Fibroblast of upper back skin (primary cell): ENCODE measurements at places on chromosomes 12 and 14.

- DNase-seq: no peak
Observed at GRCh38 chr14:84432676-84433075, 1097.3 kb upstream of the FLRT2 start.

- DNase-seq: no peak
Observed at GRCh38 chr12:127178052-127178451, 1088.9 kb upstream of the TMEM132C start.

DNA sequence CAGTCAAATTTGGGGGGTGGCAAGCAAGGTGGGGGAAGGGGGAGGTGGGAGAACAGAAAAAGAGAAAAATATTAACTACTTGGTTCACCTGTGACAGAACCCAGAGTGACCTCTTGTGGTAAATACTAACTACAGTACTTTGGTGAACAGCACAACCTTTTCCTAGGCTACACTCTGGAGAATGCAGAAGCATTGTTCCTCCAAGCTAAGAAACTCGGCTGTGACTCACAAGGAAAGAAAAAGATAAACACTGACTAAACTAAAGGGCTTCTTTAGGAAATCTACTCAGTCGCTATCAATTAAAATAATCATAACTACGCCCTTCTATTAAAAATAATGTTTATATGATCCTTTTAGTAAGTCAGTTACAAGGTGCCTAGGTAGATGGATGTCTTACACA is 5.4 kb downstream of the KCNH5 start:
- peak; percentile 53 for DNase-seq

GRCh38 chr12:118315821-118316220 is 56.9 kb downstream of the TAOK3 start:
- no peak for DNase-seq

- peak; percentile 62 for DNase-seq
Observed at GRCh38 chr14:80906946-80907345, 34.6 kb downstream of the CEP128 start.

DNA sequence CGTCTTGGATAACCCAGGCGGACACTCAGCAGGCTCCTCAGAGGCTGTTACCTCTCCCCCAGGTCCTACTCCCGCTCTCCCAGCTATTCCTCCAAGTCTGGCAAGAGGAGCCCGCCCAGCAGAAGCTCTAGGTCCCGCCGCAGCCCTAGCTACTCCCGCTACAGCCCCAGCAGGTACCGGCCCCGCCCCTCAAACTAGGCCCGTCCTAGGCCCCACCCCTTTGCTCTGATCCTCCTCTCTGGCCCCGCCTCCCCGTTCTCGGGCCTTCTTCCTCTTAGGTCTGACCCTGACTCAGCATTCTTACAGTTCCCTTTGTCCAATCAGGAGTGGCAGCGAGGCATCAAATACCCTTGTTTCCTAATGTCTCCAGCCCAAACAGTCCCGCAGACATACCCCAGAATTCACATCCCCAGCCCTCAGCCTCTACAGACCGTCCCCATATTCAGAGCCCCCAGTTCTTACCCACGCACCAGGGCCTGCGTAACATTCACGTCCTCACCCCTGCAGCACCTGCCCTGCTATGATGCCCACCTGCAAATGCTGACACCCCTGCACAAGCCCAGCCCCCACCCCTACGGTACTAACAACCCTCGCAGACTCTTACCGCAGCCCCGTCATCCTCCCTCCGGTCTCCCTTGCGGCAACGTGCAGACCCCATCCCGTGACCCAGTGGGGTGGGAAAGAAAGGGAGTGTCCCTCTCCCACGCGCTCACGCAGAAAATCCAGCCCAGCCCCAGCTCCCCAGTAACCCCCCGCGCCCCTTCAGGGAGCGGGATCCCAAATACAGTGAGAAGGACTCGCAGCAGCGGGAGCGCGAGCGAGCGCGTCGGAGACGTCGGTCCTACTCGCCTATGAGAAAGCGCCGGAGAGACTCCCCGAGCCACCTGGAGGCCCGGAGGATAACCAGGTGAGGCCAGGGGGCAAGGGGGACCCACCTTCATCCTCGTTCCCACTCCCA is 25.0 kb upstream of the HSPB8 start:
- peak; percentile 37 for DNase-seq

DNA sequence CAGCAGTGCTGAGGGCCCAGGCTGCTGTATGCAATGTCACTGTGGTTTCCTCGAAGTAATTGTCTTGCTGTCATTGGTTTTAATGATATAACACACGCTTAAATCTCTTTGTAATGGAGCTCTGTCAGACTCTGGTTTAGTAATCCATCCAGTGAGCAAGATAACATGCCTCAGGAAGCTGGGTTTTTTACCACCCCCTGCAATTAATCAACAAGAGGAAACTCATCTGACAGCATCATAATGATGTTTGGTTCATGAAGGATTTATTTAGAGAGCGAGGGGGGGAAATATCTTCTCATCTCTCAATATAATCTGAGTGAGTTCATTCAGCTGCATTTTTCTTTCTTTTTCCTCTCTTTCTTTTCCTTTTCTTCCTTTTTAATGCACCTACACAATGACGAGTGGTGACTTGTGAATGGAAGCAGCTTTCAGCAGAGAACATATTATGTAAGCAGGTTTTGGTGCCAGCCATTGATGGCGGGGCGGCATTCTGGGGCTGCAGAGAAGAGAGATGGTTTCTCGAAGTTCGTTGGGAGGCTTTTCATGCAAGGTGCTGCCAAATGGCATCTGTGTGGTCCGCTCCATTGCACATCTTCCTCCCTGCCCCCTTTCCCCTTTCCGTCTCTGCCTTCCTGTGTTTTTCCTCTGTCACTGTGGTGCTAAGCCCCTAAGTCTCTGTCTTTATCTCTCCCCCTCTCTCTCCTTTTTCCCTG is 6.7 kb downstream of the RPH3A start:
- DNase-seq: no peak

DNA sequence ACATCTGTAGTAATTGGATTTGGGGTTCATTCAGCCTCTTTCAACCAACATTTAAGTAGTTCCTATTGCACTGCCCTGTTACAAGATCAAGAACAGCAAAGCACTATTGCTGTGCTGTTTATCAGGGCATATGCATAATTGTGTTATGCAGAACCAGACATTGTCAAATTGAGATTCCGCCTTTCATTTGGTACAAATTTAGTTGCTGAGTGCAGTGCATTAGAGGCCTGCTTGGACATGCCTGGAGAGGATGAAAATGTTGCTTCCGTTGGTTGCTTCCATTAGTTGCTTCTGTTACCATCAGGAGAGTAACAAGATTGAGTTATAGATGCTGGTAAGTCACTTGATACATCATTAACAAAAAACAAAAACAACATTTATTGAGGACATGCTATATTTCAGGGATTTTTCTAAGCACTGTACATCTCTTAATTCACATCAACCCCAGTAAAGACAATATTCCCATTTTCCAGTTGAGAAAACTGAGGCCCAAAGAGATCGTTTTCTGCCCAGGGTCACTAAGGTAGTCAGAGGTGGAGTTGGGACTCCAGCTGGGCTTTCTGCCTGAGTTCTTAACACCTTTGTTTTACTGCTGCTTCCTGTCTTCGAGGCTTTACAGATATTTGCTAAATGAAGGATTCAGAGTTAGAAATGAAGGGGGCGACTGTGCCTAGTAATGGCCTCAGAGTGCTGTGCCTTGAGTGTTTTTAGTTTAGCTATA is 79.3 kb downstream of the PPP2R5C start:
- no peak for DNase-seq

DNA sequence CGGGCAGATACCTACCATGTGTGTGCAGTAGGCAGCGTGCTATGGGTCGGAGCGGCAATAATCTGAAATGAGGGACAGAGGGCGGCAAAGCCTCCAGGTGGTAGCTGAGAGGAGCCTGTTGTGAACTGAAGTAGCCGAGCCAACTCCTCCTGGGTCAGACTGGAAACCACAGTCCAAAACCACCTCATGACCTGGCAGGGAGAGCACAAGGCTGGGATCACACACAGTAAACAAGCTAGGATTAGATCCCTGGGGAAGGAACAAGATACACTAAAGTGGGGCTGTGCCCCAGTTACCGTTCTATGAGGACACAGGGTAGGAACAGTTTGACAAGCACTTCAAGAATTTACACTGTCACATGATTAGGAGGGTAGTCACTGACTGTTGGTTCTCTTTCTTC is 49.0 kb downstream of the AREL1 start:
- no peak for DNase-seq

DNA sequence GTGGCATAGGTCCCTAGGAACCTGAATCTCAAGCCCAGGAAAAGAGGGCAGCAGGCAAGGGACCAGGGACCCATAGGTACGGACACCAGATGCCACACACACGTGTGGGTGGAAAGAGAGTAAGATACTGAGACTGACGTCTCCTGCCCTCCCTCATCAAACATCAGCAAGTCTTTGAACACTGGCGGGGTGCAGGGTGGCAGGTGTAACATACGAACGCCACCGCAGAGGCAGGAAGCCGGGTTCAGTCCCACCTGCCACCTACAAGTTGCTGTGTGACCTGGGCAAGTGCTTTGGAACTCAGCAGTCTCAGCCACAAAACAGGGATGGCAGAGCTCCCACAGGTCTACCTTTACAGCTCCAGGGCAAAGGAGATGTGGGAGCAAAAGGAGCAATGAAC is 11.1 kb downstream of the ACTN1 start:
- DNase-seq: no peak

GRCh38 chr14:31971612-31972011 is 105.5 kb upstream of the ARHGAP5 start:
- no peak for DNase-seq

GRCh38 chr14:81633496-81633895 is 99.8 kb upstream of the SEL1L start:
- DNase-seq: no peak

DNA sequence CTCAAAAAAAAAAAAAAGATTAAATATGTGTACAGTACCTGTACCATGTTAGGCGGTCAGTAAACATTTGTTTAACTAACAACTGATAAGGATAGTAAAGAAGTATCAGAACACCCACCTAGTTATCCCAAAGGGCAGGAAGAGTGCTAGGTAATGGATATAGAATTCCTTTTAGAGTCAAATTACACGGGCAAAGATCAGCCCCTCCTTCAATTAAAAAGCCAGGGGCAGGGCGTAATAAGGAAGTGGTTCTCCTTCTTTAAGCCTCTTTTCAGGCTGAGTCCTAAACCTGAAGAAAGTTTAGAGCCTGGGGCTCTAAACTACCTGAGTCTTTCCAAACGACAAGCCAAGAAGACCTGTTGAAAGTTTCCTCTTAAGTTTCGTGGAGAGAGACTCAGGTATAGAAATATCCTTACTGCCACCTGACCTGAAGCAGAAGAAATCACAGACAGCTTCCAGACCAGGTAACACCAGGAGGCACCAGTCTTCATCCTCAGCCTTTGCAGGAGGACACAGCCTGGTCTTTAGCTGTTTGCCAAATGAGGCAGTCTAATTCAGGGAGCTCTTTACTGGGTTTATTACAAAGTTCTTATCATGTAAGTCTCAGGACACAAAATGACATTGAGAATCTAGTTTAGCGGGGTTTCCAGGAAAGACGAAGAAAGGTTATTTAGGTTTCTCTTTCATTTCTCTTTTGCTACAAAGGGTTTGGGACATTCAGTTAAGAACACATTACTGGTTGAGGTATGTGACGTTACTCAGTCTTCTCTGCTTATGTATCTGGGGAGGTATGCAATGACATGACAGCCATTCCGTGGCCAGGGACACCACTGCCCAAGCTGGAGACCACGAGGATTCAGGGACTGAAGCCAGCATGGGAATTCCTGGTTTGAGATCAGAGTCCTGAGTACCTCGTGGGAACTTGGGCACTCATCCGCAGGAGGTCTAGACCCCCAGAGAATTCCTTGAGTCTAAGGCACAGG is at the start of gene BCL2L14:
TSS of gene BCL2L14 (plus strand) at position 266 of the 983 bp plus-strand sequence. CDS start 8,367 bp downstream, outside the sequence.
- DNase-seq: peak; percentile 16

DNA sequence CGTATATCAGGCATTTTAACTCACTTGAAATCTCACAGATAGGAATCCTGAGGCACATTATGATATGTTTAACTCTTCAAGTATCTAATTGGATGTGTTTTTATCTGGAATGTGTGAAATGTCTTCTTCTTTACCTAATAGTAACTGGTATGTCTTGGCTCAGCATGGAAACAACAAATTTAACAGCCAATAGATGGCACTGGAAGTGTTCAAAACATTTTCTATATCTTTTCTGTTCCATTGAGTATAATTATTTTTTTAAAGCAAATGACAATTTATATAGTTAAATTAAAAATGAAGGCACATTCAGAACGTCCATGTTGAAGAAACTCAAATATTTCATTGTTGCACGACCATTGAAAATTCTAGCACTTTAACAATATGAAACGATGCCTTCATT is 164.6 kb upstream of the SLC16A7 start:
- peak; percentile 36 for DNase-seq

GRCh38 chr14:104424406-104425072 is 155.0 kb upstream of the C14orf180 start:
- no peak for DNase-seq

- no peak for DNase-seq
Observed at GRCh38 chr12:13957576-13957975, 23.8 kb downstream of the GRIN2B start.

GRCh38 chr14:57746563-57746962 is 119.3 kb downstream of the SLC35F4 start:
- DNase-seq: no peak

- DNase-seq: peak; percentile 16
Observed at GRCh38 chr14:79809849-79810612, 401.3 kb downstream of the DIO2 start.

- no peak for DNase-seq
Observed at GRCh38 chr12:19120795-19121194, 8.7 kb upstream of the PLEKHA5 start.

DNA sequence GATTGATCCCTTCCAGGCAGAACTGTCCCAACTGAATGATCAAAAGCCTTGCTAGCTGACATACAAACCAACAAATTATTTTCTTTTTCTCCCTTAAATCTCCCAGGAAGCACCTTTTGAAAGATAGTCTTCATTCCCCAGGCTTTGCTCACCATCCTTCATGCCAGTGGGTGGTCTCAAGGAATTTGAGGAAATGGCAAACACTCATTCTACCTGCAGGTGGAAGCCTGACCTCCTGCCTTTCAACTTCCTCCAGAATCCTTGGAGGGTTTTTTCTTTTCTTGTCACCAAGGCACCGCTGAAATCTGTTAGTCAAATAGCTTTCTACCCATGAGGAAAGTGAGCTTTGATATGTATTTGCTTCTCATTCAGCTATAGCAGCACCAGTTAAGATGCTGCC is 128.5 kb downstream of the WIF1 start:
- DNase-seq: no peak

DNA sequence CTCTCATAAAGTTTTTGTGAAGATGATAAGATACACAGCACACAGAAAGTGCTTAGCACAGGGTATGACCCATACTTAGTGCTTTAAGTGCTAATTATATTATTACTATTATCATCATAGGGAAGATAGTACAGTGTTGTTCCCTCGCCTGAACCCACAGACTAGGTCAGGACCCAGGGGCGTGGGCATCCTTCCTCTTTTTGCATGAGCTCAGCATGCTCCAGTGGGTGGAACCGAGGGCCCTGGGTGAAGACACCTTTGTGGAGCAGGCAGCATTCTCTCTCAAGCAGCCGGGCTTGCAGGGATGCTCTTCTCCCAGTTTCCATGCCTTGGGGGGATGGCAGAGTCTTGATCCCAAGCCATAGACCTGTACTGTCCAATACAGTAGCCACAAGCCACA is 34.8 kb downstream of the CRACR2A start:
- no peak for DNase-seq
